ENCODE measurements at places on chromosomes 7 and 10.

- no peak for DNase-seq
Observed at GRCh38 chr7:6648815-6649104, 11.6 kb downstream of the ZNF316 start.

- DNase-seq = no peak
Observed at GRCh38 chr10:10819206-10819856, 198.3 kb upstream of the CELF2 start.

GRCh38 chr7:44223362-44224079, 22.7 kb downstream of the YKT6 start:
- DNase-seq = no peak

DNA sequence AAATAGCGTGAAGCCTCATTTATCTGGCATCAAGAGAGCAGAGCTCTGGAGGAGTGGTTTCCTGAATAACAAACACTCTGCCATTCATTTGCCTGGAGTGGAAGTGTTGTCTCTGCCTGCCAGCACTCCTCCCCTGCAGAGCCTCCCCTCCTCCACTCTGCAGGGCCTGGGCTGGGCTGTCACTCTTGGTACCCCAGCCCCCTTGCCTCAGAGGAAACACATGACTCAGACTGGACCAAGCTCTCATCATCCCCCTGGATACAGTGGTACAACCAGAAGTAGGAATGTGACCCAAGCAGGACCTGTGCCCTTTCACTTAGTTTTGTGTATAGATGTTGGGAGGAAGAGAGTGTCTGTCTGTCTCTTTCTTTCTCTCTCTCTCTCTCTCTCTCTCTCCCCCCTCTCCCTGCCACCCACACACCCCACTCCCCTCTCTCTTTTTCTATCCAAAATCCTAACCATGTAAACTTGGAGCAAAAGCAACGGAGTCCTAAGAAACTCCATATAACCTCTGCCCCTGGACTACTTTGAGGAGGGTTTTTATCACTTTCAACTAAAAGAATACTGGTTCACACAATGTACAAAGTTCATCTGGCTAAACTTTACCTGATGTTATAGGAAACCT, 43.9 kb downstream of the DOCK4 start:
- DNase-seq = no peak

GRCh38 chr10:12625393-12626023, 276.2 kb downstream of the CAMK1D start:
- DNase-seq = no peak

GRCh38 chr7:12865593-12865992, 178.2 kb downstream of the ARL4A start:
- no peak for DNase-seq

Measured in amniotic stem cell (primary cell).